GM18507 (cell line): ENCODE measurements at places on chromosomes 5 and 9.

DNA sequence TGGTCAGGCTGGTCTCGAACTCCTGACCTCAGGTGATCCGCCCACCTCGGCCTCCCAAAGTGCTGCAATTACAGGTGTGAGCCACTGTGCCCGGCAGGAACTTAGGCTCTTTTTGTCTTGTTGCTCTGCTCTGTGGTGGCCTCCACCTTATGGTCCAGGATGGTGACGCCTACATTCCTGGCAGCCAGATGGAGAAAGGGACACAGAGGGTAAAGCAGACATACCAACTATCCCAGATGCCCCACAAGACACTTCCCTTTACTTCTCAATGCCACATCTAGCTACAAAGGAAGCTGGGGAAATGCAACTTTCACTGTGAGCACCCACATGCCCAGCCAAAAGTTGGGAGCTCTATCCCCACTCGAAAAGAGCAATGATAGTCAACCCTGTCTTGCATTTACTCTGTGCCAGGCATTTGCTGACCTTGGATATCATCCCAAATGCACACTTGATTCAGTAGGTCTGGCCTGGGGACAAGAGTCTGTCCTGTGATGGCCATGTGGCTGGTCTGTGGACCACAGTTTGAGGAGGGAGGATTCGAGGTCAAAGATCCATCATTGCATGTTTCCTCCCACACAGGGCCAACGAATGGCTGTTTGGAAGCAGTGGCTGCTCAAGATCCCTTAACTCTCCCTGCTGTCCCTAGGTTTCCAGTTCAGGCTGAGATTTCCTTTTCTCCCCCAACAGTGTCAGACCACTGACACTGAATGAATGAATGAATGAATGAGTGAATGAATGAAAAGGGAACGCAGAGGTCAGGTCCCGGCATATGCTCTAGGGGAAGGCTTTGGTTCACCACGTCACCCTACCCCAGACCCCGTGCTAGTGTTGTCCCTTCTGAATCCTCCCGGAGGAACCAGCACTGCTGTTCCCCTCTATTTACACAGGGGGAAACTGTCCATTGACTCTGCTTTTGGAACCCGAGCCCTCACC lies 1.4 kb upstream of the ERGIC1 start:
- no peak for DNase-seq

DNA sequence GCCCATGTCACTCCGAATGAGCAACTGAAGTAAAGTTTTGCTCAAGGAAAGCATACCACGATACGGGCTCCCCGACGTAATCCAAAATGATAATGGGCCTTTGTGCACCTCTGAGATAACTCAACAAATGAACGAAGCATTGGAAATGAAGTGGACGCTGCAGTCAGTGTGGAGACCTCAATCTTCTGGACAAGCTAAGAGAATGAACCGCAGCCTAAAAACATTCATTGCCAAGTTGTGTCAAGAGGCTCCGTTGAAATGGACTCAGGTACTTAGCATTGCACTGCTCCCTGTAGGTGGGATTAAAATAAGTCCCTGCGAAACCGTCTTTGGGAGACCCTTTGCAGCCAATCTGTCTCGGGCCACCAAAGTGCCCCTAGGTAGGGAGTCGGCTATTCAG lies 3.9 kb upstream of the LCN9 start:
- DNase-seq, result no peak

GRCh38 chr5:35067985-35068384 lies 20.2 kb upstream of the AGXT2 start:
- DNase-seq, result no peak

GRCh38 chr5:64680289-64680688 lies 10.0 kb upstream of the SHISAL2B start:
- DNase-seq, result no peak

GRCh38 chr5:177317959-177318377 lies 6.3 kb upstream of the MXD3 start:
- DNase-seq, result no peak

DNA sequence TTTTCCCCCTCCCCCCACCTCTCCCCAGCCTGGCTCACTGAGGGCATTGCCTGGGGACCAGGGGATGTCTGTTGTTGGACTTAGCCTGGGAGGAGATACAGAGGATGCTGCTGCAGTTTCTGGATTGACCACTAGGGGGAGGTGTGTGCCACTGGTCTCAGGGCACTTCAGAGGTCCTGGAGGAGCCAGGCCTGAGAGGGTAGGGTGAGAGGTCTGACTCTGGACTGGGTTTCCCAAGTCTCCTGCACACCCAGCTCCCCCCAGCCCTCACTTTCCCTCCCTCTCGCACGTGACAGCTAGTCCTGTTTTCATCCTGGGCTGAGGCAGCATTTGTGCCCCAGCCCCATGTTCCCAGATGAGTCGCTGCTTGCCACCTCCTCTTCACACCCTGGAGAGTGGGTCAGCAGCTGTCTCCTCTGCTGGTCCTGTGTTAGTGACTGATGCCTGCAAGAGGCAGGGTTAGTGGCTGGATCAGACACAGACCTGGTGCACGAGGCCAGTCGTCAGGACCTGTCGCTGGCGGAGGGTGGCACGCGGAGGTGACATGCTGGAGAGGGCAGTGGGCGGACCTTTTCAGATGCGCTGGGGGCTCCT lies 4.4 kb downstream of the IL3 start:
- peak; percentile 58 for DNase-seq

GRCh38 chr5:76153271-76153670 lies 70.1 kb downstream of the SV2C start:
- DNase-seq, result no peak

GRCh38 chr5:174419540-174420132 lies 304.7 kb upstream of the MSX2 start:
- peak; percentile 33 for DNase-seq

GRCh38 chr9:123365287-123365880 lies 9.4 kb downstream of the CRB2 start:
- DNase-seq, result no peak

DNA sequence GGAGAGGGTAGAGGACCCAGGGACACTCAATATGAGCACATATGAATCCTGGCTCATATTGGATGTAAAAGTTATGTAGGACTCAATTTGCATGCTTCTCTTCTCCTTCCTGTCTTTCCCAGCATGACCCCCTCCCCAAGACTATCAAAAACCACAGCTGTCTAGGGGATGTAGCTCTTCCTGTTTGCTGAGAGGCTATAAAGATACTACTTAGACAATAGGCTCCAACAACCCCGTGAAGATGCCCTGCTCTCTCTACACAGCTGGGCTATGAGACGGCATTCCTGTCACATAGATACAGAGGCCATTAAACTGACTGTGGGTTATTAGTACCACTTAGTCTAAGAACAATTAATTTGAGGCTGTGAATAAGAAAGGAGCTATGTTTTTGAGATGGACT lies 56.5 kb upstream of the PCSK1 start:
- DNase-seq, result no peak

DNA sequence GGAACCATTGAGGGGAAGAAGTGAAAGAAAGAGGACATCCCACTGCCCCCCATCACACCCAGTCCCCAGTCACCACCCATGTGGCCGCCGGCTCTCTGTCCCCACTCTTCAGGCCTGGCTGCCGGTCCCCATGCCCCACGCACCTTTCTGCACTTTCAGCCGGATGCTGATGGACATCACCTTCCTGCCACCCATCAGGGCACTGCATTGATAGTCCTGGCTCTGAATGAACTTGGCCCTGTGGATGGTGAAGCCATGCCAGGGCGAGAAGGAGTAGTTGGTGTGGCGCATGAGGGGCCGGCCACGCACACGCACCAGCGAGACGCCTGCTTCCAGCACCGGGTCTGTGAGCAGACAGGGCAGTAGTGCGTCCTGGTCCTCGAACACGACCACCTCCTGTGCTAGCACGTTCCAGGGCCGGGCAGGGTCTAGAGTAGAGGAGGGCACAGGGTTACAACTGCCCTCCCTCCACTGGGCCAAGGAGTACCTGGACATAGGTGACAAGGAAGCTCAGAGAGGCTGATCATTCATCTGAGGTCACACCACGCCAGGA lies 6.4 kb downstream of the CSF1R start:
- no peak for DNase-seq

DNA sequence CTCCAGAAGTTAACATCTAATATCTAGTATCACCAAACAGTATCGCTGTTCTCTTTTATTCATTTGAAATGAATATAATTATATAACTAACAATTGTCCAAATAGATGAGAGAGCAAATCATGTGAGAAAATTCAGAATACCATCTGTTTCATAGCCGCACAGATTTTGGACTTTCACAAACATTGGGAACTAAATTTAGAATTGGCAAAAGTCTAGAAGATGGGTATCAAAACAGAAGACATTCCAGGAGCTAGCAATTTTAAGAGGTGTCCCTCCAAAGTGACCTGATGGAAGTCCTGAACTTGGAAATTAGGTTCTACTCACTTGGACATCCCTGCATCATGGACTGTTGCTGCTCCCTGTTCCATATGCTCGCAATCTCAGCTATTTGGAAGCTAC lies 57.0 kb upstream of the FSD1L start:
- no peak for DNase-seq

DNA sequence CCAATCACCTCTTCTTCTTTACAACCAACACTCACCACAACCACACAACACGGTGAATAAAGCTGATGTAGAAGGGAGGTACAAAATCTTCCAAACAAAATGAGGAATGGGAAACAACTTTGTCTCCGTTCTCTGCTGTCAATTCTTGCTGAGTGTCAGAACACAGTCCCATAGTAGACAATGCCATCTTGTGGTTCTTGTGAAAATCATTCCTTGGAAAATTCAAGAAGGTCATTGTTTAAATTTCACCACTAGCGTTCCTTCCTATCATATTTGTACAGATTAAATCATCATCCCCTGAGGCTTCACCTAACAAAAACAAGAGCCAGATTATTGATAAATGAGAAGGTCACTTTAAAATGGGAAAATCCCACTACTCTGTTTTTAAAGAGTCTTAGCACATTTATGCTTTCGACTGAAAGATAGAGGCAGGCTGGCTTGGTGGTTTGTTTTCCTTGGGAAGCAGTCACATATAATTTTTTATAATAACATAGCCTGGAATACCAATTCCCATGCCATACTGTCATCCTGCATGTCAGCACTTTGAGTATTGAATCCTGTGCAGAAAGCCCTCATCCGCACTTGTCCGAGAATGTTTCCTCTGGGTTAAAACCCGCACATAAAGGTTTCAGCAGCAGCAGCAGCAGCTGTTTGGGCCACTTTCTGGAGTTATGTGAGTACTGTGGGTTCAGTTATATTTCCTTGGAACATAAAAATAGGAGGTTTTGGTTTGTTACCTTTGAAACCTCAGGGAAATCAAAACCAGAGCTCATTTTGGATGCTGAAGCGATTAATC lies 395.0 kb upstream of the SMARCA2 start:
- no peak for DNase-seq

DNA sequence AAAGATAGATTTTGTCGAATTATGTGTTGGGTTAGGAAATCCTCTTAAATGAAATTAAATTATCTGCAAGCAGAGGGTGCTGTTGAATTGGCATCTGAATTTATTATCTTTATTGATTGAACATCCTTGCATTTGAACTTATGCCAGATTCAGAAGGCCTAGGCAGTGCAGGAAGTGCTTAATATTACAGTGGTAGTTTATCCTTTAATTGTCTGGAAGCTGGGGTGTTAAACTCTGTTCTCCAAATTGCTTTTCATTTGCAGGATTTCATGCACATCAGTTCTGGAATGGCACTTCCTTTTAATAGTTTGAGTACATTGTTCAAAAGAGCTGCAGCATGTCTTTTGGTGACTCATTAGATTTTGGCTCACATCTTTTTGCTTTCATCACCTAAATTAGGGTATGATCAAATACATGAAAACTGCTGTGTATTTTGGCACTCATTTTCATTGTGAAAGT lies 186.3 kb downstream of the KDM4C start:
- no peak for DNase-seq

DNA sequence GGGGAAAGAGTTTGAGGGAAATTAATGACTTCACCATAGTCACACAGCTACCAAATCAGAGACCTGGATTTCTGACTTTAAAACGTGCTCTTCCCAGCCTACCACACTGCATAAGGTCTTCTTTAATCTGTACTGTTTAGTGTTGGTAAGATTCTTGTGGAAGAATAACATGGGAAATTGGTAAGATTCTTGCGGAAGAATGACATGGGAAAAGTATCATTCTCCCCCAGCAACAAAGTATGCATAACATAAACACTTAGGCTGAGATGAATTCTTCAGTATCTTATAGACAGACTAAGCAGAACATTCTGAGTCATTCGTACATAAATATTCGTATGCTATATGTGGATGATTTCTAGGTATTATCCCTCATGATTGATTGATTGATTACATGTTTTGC lies 170.4 kb downstream of the FOCAD start:
- no peak for DNase-seq

DNA sequence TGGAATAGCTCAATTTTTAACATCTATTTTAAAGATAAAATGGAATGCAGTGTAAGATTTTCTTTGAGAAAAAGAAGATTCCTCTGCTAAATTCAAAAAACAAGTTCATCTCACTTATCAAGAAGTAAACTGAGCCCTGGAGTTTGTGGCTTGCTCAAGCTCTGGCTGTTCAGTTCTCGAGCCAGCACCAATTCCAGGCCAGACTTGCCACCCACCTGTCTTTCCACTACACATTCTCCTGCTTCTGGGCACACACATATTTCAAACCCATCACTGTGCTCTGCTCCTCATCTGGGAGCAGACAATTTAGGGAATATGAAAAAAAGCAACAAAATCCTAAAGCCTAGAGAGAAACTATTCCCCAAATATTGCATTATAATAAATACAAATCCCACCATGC lies 424.5 kb downstream of the ENC1 start:
- DNase-seq, result no peak

DNA sequence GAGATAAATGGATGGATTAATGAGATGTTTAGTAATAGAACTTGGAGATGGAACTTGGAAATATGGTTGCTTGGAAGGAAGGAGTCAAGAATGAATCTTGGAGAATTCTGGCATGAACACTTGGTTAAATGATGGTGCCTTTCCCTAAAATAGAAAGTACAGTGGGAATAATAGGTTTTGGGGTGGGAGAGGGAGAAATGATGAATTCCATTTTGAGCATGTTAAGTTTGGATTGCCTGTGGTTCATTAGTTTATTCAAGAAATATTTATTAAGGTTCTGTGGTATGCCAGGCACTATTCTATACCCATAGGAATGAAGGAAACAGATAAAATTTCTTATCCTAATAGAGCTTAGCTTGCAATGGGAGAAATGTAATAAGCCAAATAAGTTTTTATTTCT lies 58.4 kb downstream of the PBX3 start:
- DNase-seq, result no peak

DNA sequence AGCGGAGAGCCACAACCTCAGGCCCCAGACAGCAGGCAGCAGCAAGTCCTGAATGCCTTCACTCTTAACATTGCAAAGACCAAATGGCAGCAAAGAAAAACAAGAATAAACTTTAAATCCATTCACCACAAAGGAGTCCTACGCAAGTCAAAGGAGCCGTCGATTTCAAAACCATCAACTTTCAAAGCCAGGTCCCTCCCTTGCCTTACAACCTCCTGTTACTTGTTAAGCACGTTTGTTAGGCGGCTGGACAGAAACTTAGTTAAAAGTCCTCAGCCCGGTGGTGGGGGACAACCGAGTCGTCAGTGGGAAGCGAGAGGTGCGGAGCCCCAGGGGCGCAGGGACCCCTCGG lies 938 bp downstream of the LPAR1 start:
- DNase-seq, result no peak
